ENCODE measurements at places on chromosomes 6 and 20.

GRCh38 chr6:117557951-117558350 is 44.4 kb downstream of the GOPC start:
- DNase-seq, result no peak

DNA sequence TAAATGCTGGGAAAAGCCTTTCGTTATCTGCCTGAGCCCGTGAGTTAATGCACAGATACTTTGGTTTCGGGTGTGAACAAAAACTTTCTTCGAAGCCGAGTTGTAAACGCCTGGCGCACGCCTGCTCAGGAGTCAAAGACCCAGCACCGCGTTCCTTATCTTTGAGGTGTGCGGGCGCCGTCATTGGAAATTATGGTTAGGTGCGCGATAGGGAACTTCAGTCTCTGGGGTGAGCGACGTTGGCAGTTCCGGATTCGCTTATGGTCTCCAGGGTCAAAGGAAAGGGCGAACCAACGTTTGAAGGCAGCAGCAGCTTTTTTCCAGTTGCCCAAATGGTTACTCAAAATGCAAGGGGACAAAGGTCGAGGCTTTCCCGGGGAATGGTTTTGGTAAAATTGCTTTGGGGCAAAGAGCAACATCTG is 853 bp downstream of the SLC22A3 start:
- no peak for DNase-seq

DNA sequence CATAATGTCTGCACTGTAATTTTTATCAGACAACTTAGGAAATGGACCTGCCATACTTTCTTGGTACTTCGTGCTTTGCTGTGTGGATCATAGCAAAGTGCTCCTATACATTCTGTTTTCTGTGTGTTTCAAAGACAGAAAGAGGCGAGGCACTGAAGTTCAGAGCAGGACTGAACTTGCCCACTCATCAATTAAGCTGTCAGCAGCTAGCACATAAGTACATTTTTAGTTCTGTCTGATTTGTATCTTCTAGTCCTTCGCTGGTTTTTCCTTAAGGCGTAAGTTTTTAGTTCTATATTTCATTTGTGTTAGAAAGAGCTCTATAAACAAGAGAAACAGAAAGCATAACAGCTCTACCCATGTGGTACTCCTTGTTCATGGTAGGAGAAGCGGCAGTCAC is 42.1 kb downstream of the MAP3K4 start:
- no peak for DNase-seq

DNA sequence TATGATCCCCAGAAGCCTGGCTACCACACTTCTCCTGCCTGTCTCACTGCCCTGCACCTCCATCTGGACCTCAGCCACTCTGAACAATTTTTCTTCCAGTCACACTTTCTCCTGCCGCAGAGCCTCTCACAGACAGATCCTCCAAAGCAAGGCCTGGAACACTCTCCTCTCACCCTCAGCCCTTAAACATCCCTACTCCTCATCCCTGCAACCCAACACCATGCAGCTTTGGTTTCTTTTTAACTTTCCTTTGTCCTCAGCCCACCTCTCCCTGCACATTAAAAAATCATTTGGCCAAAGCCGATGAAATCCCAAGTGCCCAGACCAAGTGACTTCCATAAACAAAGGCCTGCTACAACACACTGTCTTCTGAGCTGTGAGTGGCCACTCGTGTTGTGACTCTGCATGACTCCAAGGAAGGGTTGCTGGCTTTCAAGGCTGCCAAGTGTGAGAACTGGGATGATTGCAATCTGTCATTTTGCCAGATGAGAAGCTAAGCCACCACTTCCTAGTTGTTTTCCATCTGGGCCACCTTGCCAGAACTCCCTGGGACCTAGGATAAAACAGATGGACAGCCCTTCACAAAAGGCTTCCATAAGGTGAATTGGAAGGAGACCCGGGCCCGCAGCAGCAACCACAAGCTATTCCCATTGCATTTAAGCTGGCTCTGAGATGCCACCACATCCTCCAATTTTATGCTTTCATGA is 144.4 kb upstream of the SSTR4 start:
- DNase-seq, result no peak

- no peak for DNase-seq
These were observed 19.7 kb downstream of the FAM217A start for GRCh38 chr6:4059115-4059777.

DNA sequence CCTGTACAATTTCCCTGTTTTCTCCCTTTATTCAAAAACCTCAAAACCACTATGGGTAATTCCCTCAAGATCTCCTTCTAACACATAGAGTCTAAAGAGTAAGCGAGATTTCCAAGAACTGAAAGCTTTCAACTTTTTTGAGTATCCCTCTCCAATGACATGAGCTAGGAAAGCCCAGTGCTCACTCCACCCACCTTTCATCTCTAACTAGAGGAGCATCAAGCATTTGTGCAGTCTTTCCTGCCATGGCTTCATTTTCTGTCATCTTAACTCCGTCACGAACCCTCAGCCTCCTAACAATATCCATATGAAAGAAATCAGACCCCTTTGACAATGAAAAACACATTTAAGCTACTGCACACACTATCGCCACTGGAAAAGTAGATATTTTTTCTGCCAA is 91.9 kb upstream of the SUPT3H start:
- no peak for DNase-seq

- no peak for DNase-seq
These were observed 5.2 kb downstream of the RAET1G start for GRCh38 chr6:149917679-149918078.

GRCh38 chr6:80642452-80642851 is 536.0 kb downstream of the BCKDHB start:
- DNase-seq, result no peak

DNA sequence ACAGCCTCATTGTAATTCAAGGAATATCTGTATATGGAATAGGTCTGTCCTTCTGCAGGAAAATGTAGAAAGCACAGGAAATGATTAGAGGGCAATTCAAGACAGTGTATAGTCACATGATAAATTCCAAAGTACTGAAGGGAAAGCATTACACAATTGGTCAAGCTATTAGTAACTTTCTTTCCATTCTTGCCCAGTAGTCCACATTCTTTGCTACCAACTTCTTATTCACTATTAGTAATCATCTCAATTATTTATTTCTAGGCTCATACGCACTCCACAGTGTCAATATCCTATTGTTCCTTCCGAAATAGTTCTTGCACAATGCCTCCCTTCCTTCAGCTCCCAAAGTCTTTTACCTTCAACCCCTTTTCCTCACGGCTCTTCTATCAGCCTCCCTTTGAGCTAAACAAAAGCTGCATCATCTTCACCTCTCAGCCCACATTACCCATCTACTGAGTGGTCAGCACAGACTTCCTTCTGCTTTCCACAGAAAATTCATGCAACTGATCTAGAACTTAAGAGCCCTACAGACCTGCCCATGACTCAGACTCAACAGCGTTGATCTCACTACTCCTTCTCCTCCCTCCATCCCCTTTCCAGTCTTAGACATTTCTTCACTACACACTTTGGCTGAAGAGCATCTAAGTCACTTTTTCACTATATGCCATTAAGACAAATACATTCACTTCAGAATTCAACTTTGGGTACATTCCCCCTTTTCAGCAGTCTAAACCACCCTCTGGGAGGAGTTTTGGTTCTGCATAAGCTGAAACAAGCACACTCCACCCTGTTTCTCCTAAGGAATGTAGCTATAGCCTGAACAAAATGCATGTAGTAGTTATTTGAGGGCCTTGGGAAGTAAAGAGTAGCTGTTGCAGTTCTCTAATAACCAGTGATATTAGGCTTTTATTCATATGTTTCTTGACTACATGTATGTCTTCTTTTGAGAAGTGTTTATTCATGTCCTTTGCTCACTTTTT is 157.9 kb downstream of the KIF16B start:
- no peak for DNase-seq

DNA sequence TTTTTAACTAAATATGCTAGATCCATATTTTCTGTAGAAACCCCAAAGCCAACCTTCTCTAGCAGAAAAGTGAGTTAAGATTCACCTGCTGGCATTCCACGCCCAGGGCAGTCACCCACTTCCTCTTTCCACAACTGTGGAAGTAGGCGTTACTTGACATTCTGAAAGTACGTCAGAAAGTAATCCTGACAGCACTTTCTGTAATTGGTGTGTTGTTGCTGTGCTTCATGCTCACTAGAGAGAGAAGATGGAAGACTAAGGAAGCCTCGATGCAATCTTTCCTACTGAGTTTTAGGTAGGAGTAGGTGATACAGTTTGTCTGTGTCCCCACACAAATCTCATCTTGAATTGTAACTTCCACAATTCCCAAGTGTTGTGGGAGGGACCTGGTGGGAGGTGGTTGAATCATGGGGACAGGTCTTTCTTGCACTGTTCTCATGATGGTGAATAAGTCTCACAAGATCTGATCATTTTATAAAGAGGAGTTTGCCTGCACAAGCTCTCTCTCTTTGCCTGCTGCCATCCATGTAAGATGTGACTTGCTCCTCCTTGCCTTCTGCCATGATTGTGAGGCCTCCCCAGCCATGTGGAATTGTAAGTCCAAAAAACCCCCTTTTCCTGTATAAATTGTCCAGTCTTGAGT is 101.1 kb downstream of the MAP3K7 start:
- no peak for DNase-seq

DNA sequence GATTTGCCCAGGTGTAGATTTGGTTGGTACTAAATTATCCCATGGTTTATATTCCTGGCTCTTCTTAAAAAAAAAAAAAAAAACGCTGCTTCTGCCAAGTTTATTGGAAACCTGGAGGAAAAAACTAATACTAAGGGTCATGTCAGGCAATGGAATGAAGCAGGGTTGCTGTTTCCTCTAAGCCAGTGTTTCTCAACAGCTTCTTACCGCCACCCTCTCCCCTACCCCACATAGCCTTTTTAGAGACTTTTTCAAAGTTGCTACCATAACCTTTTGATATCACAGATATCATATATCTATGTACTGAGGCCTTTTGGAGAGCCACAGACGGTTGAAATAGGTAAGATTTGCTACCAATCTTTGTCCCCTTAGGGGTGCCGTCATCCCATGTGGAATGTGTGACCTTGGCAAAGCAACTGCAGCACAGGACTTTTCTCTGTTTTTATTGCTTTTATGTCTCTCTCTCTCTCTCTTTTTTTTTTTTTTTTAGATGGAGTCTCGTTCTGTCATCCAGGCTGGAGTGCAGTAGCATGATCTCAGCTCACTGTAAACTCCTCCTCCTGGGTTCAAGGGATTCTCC is 35.0 kb downstream of the SYTL3 start:
- DNase-seq, result no peak

GRCh38 chr6:1617466-1618310 is 8.0 kb downstream of the FOXC1 start:
- DNase-seq, result no peak

DNA sequence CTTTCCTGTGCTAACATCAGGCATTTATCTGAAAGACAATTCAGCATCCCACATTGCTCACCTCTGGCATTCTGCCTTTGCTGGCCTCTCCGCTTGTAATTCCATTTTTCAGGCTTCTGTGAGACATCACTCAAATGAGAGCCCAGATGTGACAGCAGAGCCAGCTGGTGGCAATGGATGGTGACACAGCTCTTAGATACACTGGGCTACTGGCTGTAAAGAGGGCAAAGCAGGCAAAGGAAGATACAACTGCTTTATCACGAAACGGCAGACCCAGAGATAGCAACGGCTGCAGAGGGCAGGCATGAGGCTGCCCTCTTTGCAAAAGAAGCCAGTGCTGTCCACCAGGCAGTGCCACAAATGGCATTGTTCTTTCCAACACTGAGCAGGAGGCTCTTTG is 329.8 kb downstream of the KIF16B start:
- no peak for DNase-seq

DNA sequence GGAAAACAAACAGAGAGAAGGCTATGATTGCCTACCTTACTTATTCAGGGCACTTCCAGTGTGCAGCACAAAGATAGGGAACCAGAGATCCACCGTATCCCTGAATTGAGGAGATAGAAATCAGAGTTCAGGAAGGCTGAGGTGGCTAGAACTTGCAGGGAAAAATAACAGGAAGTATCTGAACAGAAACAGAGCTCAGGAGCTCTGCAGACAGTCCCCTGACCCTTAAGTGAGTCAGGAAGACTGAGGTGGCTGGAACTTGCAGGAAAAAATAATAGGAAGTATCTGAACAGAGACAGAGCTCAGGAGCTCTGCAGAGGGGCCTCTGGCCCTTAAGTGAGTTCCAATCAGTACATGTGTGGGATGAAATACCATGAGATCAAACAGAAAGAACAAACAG is 65.4 kb downstream of the RPRD1B start:
- DNase-seq, result no peak

DNA sequence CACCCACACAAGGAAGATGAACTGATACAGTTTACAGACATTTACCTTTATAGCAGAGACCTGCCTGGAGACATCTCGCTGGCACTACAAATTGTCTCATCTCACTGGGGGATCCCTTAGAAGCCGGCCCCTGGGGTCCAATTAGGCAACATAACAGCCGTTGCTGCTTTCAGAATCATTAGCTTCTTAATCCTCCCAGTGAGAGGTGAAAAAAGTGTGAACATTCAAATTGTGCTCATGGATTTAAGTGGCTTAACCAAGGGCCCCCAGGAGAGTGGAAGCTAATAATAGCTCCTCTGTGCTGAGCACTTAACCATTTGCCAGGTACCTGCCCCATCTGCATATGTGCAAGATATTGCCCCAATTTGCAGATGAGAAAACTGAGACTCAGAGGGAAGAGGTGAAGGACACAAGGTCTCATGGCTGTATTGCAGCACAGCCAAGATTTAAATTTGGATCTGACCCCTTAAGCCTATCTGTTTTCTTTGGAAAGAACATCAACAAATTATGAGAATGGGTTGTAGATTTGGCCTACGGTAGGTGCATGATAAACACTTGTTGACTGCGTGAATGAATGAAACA is 101.0 kb downstream of the EYA2 start:
- DNase-seq, result peak; percentile 69

DNA sequence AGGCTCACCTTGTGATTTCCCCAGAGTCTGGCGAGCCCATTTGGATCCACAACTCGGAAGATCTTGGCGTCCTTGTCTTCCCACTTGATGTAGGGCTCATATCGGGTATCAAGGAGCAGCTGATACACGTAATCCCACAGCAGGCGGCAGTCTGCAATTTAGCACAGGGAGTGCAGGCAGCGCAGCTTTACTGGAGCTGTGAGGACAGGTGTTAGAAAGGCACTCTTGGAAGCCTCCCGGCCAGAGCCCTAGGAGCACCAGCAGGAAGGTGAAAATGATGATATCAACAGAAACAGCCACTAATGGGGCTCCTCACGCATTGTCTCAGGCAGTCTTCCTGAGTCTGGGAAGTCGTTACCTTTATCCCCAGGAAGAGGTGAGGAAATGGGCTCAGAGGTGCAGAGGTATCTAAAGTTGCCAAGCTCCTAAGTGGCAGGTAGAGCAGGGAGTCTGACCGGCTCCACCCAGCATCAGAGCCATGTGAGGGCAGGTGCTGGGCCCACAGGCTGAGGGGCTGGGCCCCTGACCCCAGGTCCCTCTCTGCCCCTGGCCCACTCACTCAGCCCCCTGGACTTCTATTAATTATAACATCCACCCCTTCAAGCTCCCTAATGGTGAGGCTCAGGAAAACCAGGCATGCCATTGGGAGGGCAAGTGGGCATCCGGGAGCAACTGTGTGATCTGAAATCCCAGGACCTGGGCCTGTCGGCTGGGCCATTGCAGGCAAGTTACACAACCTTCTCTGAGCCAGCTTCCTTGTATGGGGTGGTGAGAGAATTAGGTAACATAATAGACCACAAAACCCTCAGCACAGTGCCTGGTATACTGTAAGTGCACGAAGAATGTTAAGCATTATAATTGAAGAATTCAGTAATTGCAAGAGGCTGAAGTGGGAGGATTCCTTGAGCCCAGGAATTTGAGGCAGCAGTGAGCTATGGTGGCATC is 18.3 kb downstream of the ETV7 start:
- DNase-seq, result no peak

GRCh38 chr6:124400261-124400999 is 561.8 kb upstream of the RNF217 start:
- no peak for DNase-seq

GRCh38 chr20:3592931-3593330 is 70.3 kb downstream of the GFRA4 start:
- DNase-seq, result no peak

All from NCI-H1436 treated with DMSO at 0.1 percent for 48 hours (cell line).